SIG-M5 (cell line): ENCODE measurements at places on chromosomes 3 and 15.

- no peak for DNase-seq
These were observed 235.0 kb upstream of the KBTBD8 start for GRCh38 chr3:66762916-66763693.

DNA sequence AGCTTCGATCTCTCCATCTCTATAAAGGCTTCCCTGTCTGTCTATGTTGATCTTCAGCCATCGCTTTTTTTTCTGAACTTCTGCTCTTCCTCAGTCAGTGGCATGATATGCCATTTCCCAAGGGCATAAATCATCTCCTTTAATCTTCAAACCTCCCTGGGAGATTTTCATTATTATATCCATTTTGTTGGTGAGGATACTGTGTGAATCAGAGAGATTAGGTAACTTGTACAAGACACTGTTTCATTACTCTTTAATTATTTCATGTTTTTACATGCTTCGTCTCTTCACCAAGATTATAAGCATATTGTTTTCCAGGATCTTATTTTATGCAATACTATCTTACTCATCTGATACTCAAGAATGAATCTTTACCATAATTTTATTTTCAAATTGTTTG, 124.8 kb upstream of the ATP11B start:
- DNase-seq = no peak

- DNase-seq = no peak
These were observed 330.4 kb downstream of the FOXP1 start for GRCh38 chr3:71253169-71253568.

DNA sequence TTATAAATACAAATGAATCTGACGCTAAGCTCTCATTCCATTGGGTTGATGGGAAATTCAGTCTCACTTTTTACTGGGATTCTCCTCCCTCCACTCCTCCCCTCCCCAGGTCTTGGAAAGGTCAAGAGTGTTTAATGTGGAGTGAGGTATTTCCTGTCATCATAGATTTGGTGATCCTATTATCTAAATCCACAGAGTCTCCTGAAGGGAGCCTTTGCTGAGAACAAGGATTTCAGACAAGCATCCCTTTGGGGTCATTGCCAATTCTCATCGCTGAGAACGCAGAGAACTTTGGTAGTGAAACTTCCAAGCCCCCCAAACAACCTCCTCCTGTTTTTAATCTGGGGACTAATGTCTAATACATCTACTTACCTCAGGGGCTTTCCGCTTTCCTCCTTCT, 297.9 kb downstream of the OTOL1 start:
- DNase-seq = no peak

- DNase-seq = no peak
These were observed 33.7 kb downstream of the FBLN2 start for GRCh38 chr3:13582366-13583250.

DNA sequence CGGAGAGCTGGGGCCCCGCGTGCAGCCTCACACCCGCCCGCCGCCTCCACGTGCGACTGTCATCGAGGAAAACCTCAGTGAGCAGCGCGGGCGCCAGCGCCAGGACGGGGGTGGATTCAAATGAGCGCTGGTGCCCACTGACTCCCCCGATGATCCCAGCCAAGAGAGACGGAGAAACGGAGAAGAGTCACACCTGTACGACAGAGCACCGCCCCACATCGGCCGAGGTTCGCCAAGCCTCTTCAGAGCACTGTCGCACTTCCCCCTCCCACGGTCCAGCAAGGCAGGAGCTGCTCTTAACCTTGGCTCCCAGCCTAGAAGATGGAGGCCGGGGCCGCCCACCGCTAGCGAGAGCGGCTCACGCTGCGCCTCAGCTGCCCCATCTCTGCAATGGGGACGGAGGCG, 130.9 kb upstream of the IQSEC1 start:
- DNase-seq = no peak

DNA sequence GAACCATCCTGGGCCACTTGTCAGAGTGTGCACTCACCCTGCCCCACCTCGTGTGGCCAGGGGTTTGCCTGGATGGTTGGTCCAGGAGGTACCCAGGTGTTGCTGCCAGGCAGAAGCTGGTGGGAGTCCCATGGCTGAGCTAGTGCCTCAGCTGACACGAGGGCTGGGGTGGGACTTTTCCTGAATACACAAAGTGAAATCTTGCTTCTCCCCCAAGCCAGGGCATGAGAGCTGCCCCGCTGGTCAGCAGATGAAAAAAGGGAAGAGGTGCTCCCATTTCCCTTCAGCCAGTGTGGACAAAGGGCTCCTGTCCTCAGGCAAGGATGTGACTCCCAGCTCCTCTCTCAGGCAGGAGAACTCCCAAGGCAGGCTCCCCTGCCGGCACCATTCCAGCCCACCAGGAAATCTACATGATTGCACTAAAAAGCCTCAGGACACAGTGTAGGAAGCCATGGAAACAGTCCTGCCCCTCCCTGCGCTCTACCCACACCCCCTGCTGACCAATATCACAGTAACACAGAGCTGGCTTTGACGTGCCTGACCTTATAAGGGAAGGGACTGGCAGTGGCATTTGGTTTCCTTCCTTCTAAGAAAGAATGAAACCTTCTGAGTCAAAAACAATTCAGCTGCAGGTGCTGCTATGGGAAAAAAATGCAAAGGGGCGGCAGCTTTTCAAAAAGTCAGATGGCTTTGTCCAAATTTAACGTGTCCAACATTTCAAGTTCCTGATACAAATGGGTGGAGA, 33.9 kb downstream of the MYO5C start:
- DNase-seq = no peak
